ENCODE measurements at places on chromosomes 13 and 19.

DNA sequence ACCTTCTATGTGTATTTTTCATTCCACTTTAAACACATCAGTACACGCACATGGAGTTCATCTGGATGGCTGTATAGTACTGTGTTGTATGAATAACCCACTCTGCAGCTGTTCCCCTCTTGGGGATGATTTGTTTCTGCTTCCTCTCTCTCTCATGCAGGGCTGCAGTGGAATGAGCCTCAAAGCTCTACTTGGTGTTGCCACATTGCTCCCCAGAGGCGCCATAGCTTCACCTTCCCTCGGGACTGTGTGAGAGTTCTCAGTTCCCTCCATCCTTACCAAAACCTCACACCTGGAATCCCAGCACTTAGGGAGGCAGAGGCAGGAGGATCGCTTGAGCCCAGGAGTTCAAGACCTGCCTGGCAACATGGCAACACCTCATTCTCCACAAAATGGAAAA is 28.4 kb upstream of the GPR183 start:
- DNase-seq, result no peak

- no peak for DNase-seq
Observed at GRCh38 chr19:1566392-1567115, 1.6 kb downstream of the MEX3D start.

DNA sequence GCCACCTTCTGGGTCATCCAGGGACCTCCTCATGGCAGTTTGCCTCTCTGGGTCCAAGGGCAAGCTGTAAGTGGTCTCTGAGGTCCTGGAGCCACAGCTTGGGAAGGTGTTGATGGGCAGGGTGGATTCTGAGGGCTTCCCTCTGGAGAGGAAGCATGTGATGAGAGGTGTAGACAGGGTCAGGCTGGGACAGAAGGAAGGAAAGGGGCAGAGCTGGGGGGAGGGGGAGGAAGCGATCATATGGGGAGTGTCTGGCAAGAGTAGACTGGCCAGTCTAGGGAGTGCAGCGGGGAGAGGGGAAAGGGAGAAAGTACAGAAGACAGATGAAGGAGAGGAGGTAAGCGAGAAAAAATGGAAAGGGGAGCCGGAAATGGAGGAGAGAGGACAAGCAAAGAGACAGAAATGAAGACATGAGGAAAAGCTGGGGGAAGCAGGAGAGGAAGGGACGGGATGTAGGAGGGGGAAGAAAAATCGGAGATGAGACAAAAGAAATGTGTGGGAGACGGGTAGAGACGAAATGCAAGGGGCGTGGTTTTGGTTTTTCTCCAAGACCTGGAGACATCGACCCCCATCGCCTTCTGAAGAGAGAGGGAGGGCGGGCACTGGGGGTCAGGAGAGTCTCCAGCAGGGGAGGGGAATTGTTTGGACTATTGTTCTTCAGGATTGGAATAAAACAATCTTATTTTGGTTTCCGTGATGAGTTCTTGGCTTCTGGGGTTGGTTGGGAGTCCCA is 26.6 kb downstream of the ZSWIM9 start:
- no peak for DNase-seq

GRCh38 chr13:56189439-56189838 is 951.3 kb upstream of the PRR20A start:
- DNase-seq, result no peak

- no peak for DNase-seq
Observed at GRCh38 chr19:6864325-6864940, 22.9 kb upstream of the ADGRE1 start.

- DNase-seq, result no peak
Observed at GRCh38 chr19:12772323-12772722, 3.0 kb downstream of the HOOK2 start.

DNA sequence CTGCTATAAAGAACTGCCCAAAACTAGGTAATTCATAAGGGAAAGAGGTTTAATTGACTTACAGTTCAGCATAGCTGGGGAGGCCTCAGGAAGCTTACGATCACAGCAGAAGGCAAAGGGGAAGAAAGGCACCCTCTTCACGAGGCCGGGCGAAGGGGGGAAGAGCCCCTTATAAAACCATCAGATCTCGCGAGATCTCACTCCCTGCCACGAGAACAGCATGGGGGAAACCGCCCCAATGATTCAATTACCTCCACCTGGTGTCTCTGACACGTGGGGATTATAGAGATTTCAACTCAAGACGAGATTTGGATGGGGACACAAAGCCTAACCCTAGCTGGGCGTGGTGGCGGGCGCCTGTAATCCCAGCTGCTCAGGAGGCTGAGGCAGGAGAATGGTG is 42.8 kb downstream of the SLC6A16 start:
- DNase-seq, result no peak

DNA sequence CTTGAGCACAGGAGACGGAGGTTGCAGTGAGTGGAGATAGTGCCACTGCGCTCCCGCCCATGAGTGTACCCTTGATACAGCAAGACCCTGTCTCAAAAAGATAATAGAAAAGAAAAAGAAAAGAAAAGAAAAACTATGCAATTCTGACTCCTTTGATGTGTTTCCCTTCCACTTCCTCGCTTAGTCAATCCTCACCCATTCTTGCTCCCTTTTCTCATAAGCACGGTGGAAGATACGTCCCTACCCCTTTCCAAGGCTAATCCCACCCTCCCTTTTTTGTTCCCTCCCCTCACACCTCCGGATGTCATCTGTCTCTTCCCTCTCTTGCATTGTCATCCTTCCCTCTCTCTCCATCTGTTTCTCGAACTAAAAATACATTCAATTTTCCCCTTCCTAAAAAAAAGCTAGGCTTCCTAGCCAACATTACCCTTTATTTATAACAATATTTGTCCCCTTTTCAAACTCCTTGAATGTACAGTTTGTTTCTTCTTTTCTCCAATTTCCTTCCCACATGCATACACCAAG is 40.5 kb upstream of the ITM2B start:
- DNase-seq, result no peak

DNA sequence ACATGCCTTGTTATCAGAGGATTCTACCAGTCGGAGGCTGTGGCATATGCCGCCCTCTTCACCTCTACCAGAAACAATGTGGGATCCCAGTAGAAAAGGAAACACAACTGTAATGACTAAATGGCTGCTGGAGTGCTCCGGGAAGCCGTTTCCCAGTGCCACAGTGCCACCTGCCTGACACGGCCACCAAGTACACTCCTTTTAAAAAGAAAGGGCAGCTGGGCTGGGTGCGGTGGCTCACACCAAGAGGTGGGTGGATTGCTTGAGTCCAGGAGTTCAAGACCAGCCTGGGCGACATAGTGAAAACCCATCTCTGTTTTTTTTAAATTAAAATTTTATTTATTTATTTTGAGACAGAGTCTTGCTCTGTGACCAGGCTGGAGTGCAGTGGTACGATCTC is 67.3 kb downstream of the TRPM4 start:
- no peak for DNase-seq

Measured in stimulated activated CD8-positive, alpha-beta memory T cell treated with anti-CD3 and anti-CD28 coated beads, Interleukin-12 subunit alpha, Interleukin-12 subunit beta, amount 100 ng/mL, for 4 hours (primary cell).